Activated naive CD4-positive, alpha-beta T cell (primary cell): ENCODE measurements at places on chromosomes 13 and 19.

GRCh38 chr13:66040506-66040905 lies 1189.6 kb downstream of the PCDH9 start:
- no peak for DNase-seq

DNA sequence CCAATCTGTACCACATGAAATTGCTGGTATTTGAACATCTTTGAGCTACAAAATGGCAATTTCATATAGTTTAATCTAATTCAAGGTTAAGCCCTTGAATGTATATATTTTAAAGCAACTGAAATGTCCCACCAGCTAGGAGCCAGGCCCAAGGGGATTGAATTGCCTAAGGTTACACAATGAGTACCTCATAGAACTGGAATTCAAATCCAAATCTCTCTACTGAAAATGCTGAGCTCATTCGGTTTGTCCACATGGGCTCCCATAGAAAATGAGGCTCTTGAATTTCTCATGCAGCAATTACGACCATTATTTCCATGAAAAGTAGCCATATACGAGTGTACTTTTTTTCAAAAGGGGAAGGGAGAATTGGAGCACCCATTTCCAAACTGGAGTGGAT lies 31.5 kb upstream of the FNDC3A start:
- DNase-seq, result no peak

GRCh38 chr13:105997581-105998550 lies 537.6 kb downstream of the EFNB2 start:
- no peak for DNase-seq

- no peak for DNase-seq
These were observed 830.2 kb upstream of the SPRY2 start for GRCh38 chr13:81171065-81171647.

GRCh38 chr19:15419413-15420025 lies 731 bp upstream of the AKAP8L start:
- no peak for DNase-seq

DNA sequence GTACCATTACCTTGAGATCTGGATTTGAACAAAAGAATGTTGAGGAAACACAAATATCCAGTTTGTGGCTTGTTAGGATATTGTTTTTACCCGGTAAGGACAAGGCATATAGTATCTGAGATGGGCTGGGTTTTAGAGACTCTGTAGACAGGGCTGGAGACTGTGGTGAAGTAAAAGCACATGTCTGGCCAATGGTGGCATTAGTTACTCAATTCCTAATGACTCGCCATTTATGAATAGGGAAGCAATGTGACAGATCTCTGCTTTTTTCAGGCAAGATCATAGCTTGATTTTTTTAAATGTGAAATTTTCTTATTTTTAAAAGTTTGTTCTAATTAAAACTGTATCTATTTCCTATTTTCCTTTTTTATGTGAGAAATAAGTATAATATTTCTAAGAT lies 371.1 kb upstream of the SPRY2 start:
- DNase-seq, result no peak

GRCh38 chr19:18782559-18783225 lies 8.4 kb downstream of the COMP start:
- DNase-seq, result no peak

- no peak for DNase-seq
These were observed at the start of gene ZNF865 for GRCh38 chr19:55605637-55606470. TSS of gene ZNF865 (plus strand) at chr19:55605647. CDS start at chr19:55613619, 7,972 bp downstream.

- no peak for DNase-seq
These were observed 258.8 kb downstream of the ZNF536 start for GRCh38 chr19:30631033-30631370.

GRCh38 chr19:47492571-47493377 lies 8.8 kb upstream of the KPTN start:
- no peak for DNase-seq

DNA sequence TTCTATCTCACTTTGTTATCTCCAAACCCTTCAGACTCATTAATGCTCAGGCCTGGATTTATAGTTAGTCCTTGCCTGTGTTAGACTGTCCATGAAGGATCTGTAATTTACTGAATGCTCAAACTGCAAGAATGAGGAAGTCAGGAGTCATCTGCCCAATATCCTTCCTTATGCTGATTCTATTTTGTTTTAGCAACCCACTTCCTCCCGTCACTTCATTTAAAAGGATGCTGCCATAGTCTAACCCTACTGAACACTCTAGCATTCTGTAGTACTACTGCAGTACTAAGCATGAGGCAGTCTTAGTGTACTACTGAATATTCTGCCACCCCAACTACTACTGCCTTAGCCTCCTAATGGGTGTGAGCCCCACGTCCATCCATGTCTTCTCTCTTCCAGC lies 1.5 kb downstream of the FCAR start:
- no peak for DNase-seq

DNA sequence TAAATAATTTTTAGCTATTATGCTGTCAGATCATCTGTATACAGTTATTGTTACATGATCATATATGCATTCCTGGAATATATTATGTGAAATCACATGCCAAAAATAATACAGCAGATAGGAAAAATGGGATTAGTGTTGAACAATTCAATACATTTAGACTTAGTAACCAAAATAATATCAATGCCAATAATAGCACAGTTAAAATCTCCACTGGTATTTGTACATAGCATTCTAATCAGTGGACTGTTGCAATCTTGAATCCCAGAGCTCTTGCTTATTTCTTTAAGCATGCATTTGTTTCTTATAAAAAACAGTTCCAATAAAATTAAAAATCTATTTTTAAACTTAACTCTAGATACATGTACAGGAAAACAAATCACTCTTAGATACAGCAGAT lies 2772.2 kb downstream of the PCDH9 start:
- DNase-seq, result no peak

DNA sequence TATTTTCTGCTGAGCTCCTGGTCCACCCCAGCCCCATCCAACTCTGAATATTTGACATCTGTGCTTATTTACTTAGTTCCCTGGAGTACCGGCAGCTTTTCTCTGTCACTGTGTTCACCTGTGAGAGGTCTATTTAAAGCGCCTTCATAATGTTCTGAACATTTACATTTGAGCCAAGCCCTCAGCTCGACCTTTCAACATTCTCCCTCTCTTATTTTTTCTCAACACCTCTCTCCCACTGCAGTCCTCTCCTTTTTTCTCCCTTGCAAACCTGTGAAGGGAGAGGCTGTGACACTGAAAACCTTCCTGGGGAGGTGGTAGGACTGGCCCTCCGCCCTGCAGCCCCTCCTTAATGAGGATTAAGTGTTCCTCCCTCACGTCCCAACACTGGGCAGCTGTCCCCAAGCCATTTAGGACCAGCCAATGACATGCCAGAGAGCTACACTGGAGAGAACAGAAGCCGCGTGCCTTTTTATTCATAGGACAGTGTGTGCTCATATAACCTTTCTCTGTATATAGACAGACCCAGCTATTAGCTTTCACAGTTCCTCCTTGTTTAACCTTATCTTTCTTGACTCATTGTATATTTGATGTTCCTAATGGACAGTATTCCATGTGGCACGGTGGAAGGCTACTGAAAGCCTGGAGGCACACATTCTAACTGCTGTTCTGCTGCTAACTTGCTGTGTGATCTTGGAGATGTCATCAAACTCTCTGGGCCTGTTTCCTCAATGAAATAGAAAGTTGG lies 134.8 kb downstream of the NUFIP1 start:
- no peak for DNase-seq

DNA sequence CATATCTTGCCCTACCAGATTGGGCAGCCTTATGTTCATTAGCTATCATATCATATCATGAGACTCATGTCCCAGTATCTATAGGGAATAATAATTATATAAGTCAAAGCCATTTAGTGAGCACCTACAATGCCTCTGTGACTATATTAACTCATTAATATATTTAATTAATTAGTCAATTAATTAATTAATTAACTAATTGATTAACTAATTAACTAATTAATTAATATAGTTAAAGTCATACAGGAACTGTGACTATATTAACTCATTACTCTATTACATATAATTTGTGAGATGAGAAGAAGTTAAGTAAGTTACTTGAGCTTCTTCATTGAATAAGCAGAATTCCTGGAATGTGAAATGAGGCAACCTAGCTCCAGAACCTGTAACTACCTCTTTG lies 588.3 kb upstream of the SLITRK1 start:
- DNase-seq, result no peak

DNA sequence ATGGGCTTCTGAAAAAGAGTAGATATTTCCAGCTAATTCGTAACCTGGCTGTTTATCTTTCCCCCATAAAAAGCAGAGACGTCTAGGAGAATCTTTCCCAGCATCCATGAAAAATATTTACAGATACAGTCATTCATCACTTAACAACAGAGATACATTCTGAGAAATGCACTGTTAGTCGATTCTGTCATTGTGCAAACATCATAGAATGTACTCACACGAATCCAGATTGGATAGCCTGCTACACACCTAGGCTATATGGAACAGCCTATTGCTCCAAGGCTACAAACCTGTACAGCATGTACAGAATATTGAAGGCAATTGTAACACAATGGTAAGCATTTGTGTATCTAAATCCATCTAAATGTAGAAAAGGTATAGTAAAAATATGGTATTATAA lies 530.2 kb upstream of the NBEA start:
- no peak for DNase-seq

DNA sequence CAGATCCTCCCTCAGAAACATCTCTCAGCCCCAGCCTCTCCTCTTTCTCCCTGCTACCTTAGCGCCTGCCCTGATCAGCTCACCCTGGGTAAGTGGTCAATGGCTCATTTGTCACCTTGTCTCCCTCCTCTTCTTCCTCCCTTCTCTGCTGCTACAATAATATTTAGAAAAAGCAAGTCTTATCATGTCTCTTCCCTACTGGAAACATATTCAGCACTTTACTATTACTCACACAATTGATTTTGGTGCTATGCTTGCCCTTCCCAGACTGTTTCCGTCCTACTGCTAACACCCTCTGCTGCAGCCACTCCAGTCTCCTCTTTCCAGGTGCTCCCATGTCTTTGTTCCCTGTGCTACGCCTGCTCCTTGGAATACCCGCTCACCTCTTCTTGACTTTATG lies 35.8 kb downstream of the ESD start:
- no peak for DNase-seq

- DNase-seq, result no peak
These were observed 10.5 kb downstream of the PMIS2 start for GRCh38 chr19:35596366-35596999.

- no peak for DNase-seq
These were observed 1.1 kb upstream of the NR2F6 start for GRCh38 chr19:17246681-17247425.

DNA sequence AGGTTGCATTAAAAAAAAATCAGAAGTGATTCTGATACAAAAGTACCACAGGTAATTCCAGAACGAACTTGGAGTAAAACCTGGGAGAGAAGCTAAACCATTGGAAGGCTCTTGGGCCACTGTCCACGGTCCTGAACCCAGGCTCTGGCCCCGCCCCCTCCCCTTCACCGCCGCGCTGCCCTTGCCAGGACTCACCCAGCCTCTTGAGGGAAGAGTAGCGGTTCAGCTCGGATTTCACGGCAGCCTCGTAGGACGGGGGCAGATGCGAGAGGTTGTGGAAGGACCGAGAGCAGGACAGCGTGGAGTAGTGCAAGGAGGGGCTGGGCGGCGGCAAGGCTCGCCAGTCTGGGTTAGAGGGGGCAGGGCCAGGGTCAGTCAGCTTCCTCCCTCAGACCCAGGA lies 5.7 kb downstream of the SHISA7 start:
- peak; percentile 20 for DNase-seq

DNA sequence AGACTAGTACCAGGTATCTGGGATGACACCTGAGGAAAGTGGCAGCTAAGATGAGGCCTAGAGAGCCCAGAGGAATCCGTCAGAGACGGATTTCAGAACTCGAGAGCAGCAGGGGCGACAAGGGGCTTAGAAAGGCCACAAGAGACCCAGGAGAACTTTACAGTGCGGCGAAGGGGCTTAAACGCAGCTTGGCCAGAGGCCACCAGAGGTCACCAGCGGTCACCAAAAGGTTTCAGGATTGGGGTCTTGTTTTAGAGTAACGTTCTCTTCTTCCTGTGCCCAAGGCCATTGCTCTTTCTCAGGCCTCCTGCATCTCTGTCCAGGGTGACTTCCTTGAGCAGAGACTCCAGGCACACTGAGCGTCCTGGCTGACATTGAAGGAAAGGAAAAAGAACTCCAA lies 2.2 kb downstream of the ZSCAN22 start:
- DNase-seq, result no peak

- DNase-seq, result no peak
These were observed 1.3 kb upstream of the PCDH9 start for GRCh38 chr13:67231289-67232000.

DNA sequence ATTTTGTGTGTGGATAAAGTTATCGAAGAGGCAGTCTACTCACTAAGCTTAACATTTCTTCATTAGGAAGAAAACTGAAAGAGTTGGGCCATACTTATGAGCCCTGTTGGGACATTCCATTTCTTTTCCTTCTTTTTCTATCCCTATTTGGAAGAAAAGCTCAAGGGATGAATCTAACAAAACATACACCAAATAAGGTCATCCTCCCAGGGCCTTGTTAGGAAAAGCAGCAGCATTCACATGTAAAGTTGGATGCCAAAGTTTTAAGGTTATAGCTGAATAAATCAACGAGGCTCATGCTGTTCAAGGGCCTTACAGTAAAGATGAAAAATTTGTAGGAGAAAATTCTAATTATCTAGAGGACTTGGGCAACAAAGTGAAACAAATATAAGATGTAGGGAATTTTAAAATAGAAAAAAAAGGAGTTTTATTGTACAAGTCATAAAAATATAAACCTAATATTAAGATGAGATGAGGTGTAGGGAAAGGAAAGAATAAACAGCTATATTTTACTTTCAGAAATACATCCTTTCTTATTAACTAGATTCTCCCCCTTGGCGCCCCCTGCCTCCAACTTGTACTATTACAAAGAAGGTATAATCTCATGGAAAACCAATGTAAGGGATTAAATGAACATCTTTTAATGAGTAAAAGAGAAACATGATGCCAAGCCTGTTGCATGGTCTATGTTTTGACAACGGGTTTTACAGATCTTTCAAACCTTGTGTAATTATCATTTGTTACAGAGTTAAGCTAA lies 160.4 kb downstream of the PCDH20 start:
- no peak for DNase-seq

DNA sequence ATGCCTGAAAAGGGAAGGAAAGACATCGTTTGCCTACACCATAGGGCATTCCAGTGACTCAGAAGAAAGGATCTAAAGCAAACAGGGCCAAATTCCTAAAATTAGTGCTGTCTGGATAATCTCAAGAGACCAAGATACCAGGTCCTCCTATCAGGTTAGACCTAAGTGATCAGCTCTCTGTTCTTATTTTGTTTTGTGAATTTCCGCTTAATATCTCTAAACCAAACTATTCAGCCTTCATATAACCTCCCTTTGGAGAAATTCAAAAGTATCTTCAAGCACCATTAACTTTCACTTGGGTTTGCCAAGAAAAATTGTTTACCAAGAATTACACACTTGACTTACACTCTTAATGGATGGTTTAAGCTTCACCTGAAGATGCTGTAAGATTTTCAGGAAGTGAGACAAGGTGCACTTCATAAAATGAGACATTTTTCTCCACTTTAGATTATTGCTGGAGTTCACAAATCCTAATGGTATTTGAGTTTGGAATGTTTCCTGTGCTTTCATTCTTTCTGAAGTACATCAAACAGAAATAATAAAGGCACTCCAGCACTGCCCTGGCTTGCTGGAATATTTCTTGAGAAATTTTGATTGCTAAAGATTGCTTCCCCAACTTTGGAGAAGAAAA lies 376.1 kb downstream of the LMO7 start:
- no peak for DNase-seq
